ENCODE measurements at places on chromosomes 16 and 17.
A peak's percentile ranks its signal among the peaks of the same experiment; 100 is the strongest.

- no peak for DNase-seq
Observed at GRCh38 chr17:65799869-65800268, 238.4 kb upstream of the AXIN2 start.

DNA sequence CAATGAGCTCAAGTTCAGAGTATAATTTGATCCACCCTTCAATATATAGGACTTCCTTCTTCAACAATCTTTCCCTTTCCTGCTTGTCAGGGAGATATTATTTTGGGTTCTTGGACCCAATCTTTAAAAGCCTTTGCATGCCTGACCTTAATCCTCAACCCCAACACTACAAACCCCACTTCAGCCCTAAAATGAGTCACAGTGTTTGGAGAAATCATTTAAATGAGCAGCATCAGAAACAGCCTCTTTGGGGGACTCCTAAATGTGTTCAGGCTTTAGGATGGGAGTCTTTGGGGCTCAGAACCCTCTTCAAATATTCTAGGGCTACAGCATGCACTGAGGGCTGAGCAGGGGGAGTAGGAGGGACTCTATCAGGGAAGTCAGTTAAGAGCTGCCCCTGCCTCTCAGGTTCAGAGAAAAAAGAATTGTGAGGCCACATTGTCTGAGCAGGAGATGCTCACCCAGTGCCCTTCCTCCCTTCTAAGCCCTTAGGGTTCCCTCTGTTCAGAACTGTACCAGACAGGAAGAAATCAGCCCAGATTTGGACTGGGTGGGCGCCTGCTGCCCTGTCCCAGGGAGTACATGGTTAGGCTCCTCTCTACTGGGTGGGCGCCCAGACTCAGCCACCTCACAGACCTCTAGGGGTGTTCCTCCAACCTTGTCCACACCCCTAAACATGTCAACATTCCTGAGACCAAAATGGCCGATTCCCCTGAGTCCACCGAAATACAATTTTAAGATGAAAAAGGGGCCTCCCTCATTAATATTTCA, 5.0 kb downstream of the NEUROD2 start:
- DNase-seq: no peak

DNA sequence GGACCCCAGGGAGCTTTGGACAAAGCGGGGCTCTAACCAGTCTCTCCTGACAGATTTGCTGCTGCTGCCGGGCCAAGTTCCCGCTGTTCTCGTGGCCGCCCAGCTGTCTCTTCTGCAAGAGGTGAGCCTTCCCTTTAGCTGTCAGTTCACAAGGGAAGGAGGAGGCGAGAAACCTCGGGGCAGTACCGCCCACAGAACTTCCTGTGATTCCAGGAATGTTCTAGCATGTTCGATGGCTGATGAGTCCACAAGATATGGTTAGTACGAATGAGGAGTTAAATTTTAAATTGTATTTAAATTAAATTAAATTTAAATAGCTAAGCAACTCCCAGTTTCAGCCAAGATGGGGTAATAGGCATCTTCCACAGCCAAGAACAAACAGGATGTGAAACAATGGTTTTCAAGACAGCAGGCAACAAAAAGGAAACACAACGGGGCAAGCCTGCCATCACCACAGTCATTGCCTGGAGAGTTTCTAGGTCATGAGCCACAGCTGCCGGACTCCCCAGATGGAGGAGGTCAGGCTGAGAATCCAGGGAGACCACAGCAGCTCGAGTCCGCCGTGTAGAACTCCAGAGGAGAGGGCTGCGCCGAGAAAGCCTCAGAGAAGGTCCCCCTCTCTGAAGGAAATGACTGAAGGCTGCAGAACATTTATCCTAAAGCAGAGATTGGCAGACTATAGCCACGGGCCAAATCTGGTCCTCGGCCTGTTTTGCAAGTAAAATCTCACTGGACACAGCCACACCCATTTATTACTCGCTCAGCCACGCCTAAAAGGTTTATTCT, 9.5 kb upstream of the TCF25 start:
- DNase-seq: no peak

DNA sequence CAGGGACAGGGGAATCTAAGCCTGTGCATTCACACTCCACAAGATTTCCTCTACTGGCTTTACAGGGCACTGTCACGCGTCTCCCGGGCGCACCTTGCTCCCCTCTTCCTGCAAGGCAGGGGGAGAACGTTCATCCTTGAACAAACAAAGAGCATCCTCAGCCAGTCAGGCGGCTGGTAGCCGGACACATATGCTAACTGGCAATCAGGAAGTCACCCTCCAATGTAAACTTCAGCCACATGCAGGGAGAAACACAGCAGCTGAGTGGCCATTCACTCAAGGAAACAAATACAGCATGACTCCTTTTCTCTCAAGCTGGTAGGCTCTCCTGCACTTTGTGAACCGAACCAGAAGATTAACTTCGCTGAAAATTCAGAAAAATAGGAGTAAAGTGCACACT, 10.8 kb upstream of the HSBP1 start:
- peak; percentile 71 for DNase-seq

GRCh38 chr17:65430209-65430833, 131.1 kb downstream of the AXIN2 start:
- DNase-seq: no peak

DNA sequence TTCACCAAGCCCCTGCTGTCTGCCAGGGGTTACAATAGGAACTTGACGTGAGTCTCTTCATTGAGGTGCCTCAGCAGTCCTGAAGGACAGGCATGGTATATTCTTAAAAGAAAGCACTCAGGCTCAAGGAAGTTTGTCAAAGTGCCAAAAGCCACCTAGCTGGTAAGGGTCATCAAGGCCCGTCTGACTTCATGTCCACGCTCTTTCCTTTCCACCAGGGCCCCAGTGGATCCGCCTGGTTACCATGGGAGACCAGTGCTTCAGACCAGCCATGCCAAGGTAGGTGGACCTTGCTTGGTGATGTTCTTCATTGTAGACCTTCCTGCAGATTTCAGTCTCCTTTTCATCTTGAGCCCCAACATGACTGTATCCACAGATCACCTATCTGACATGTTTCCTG, 27.6 kb upstream of the CCL1 start:
- DNase-seq: no peak

GRCh38 chr17:75367312-75367711, 38.2 kb downstream of the GRB2 start:
- no peak for DNase-seq

GRCh38 chr17:79616801-79617200, 6.0 kb upstream of the RBFOX3 start:
- DNase-seq: no peak

GRCh38 chr16:74451951-74452758, 30.9 kb upstream of the CLEC18B start:
- DNase-seq: no peak

DNA sequence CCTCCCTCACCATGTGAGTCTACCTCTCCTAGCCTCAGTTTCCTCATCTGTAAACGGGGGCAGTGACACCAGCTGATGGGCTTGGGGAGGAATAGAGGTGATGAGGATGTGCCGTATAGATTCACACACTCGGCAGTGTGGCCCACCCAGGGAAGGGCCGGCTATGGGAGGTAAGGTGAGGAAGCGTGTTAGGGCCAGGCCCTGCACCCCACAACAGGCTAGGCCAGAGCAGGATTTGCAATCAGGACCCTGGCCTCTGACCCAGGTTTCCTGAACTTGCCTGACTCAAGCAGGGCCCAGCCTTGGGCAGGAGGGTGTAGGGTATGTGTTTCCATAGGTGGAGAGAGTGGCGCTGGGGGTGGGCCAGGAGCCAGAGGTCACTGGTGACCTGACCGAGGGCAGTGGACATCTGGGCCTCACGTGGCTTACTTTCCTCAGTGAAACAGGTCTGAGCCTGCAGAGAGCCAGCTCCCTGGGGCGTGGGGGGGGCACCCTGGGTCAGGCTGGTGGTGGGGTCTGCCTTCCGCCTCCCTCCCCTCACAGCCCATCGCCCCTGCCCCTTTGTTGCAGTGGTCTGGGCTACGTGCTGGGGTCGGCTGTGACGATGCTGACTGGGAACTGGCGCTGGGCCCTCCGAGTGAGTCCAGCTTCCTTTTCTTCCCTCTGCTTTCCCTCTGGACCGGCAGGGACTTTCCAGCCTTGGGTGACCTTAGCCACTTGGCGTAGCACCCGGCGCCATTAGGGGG, 12.8 kb downstream of the SPNS3 start:
- no peak for DNase-seq

DNA sequence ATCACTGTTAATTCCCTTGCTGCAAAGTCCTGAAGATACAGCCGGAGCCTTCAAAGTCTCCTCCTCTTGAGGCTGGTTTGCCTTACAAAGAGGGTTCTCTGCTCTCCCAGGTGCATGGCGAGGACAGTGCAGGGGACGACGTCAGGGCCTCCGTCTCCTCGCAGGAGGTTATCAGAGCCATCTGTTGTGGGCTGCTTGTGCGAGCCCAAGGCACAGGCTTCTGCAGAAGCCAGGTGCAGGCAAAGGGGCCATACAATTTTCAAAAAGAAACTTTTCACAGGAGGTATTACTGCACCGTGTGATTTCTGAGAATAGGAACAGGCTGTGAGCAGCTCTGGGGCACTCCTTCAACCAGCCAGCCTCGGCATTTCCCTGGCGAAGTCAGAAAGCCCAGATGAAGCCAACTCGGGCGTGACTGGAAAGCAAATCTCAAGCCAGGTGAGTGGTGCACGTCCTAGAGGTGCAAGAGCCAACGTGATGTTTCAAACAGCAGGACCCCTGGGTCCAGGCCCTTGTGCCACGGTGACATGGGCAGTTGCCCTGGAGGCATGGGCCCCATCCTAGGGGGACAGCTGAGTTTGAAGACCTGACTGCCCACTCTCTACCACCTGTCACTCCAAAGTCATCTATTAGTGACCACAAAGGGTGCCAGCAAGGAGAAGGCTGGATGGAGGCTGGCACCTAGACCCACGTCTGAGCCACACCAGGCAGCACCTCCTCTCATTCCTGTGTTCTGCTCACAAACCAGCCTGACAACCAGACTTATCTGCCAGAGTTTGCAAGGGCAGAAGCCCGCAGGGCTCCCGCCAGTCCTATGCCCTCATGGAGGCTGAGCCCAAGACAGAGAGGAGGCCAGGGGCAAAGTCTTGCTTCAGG, 68.6 kb downstream of the SMPD3 start:
- no peak for DNase-seq

DNA sequence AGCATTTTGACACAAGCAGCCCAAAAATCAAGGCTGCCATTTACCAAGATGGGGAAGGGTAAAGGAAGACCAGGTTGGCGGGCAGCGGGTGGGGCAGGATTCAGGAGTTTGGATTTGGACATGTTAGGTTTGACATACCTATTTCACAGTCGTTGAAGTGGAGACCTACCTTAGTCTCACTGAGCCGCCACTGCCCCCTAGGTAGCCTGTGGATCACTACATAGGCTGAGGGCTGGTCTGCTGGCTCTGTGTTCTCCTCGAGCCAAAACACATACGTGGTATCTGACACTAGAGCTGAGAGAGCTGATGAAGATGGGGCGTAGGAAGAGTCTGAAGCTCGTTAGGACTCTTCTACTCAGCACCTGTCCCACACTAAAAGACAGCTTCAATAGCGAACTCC, 115.1 kb downstream of the HIC1 start:
- DNase-seq: peak; percentile 34

DNA sequence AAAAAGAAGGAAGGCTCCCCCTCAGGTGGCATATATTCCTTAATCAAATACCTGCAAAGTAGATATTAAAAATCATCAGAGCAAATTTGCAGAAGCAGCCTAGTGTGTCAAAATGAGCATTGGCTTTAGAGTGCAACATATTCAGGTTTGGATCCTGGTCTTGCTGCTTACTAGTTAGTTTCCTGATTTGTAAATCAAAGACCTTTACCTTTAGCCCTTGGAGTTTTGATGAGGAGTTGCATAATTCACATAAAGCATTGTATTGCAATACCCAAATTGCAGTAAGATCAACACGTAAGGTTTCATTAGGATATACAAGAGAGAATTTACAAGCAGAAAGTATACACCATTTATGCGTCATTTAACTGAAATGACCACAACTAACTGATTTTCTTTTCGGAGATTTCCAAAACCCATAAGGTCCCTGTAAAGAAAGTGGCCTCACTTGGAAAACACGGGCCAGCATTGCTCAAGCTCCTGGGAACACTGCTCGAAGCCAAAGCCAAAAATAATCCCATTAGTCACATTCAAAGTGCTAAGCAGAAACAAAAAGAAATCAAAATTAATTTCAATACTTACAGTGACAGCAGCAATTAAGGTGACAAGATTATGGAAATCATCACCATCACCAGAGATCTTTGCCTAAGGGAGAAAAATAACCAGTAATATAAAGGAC, 415.9 kb upstream of the ERCC4 start:
- no peak for DNase-seq

- DNase-seq: no peak
Observed at GRCh38 chr16:89402962-89403361, 87.4 kb downstream of the ANKRD11 start.

DNA sequence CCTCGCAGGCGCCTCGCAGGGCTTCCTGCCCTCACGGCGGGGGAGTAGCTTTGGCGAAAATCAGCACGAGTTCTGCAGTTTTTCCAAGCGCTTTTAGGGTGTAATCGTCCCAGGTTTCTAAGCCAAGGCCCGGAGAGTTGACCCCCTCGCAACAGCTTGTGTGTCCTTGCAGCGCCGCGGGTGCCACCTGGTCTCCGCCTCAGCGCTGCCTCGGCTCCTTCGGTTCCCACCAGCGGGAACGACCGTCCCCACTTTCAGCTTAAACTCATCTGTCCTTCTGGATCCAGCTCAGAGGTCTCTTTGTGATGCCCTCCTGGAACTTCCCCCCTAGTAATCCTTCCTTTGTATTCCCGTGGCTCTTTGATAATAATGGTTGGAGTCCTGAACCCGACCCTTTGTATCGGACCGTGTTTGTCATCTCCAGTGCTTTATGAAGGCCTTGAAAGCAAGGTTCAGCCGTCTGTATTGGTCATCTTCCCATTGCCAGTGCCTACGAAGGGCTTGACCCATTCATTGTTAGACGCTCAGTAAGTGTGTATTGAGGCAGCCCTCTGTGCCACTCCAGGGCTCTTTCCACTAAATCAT, 858 bp upstream of the SMARCE1 start:
- peak; percentile 50 for DNase-seq
